HFFc6 (cell line): ENCODE measurements at places on chromosomes 4 and X. TPM values are rescaled to one million over a fixed set of nuclear protein-coding genes. Genes with fewer than 3 reads are reported as not detected.

GRCh38 chr4:64200001-64200555, 209.2 kb downstream of the TECRL start:
- no peaks in the 10 kb centered on the region for H3K36me3 ChIP-seq
- DNase-seq: no peak
- H3K4me1 ChIP-seq: no peaks in the 10 kb centered on the region

DNA sequence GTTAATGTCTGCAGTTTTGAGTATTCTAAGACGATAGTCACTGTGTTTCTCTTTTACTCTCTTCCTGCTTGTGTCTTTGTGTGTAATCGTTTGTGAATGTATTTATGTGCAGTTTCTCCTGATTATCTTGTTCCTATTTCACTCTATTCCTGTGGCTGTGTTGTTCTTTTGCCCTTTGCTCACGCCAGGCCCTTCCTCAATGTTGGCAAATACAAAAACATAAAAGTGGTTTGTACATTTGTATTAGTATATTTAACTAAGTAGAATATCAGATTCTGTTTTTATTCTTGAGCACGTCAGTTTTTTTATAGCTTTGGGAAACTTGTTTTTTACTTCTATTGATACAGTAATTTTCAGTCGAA, 107.6 kb upstream of the BMPR1B start:
- no peak for DNase-seq
- no peaks in the 10 kb centered on the region; the same call in 1 of the 2 replicates for H3K27me3 ChIP-seq
- H3K4me1 ChIP-seq: peaks cover 57% of the 10 kb centered on the region
- peak overlapping the region; percentile 15; the same call in 1 of the 2 replicates for H3K27ac ChIP-seq
- H3K4me3 ChIP-seq: no peak overlapping the region

GRCh38 chr4:123816462-123816861, 419.9 kb downstream of the SPRY1 start:
- H3K27ac ChIP-seq: no peak overlapping the region
- H3K27me3 ChIP-seq: peaks cover 1% of the 10 kb centered on the region; the same call in 1 of the 2 replicates
- H3K36me3 ChIP-seq: 0 out of 2 replicates have a peak, but pooled peaks cover 3% of the 10 kb centered on the region
- DNase-seq: no peak
- H3K4me3 ChIP-seq: no peak overlapping the region

DNA sequence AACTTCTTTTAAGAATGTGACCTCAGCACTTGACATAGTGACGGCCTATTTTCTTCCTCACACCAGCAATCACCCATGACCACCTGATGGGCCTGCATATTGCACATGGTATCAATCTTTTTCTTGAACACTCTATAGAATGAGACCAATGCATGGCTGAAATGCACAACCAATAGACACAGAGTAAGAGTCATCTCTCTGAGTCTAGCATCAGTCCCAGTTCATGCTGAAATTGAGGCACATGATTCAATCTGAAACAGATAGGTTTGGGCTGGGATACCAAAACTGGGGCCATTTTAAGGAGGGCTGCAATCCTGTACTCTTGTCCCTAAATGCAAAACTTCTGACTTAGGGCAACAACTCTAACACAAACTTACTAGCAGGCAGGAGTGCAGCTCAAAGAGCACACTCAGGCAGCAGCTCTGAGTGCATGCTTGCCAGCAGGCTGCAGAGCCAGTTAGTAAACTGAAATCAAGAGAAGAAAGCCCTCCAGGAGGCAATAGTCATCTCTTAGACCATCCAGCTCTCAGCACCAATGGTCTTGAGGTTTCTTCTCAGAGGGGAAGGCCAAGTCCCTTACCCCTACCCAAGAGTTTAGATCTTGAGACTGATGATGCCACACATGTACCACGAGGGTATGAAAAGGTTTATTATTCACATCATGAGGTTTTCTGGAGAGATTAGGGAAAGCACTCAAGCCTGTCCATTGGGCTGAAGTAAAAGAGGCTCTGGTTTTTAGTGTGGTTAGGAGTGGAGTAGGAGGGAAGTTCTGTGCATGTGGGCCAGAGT, 24.7 kb upstream of the GPR101 start:
- H3K4me1 ChIP-seq: no peaks in the 10 kb centered on the region
- DNase-seq: no peak
- no peaks in the 10 kb centered on the region for H3K36me3 ChIP-seq
- no peak overlapping the region for H3K4me3 ChIP-seq
- H3K27ac ChIP-seq: no peak overlapping the region
- peaks cover 5% of the 10 kb centered on the region for H3K27me3 ChIP-seq

GRCh38 chr4:100816436-100817045, 298.7 kb upstream of the EMCN start:
- H3K27me3 ChIP-seq: no peaks in the 10 kb centered on the region
- H3K27ac ChIP-seq: no peak overlapping the region
- DNase-seq: peak; percentile 35
- H3K4me1 ChIP-seq: peaks cover 16% of the 10 kb centered on the region; the same call in 1 of the 2 replicates
- H3K36me3 ChIP-seq: no peaks in the 10 kb centered on the region

- DNase-seq: peak; percentile 0
- H3K27ac ChIP-seq: no peak overlapping the region
- H3K4me3 ChIP-seq: no peak overlapping the region
- H3K4me1 ChIP-seq: no peaks in the 10 kb centered on the region
- H3K36me3 ChIP-seq: no peaks in the 10 kb centered on the region
These were observed 146.2 kb upstream of the TLL1 start for GRCh38 chr4:165726831-165727230.

DNA sequence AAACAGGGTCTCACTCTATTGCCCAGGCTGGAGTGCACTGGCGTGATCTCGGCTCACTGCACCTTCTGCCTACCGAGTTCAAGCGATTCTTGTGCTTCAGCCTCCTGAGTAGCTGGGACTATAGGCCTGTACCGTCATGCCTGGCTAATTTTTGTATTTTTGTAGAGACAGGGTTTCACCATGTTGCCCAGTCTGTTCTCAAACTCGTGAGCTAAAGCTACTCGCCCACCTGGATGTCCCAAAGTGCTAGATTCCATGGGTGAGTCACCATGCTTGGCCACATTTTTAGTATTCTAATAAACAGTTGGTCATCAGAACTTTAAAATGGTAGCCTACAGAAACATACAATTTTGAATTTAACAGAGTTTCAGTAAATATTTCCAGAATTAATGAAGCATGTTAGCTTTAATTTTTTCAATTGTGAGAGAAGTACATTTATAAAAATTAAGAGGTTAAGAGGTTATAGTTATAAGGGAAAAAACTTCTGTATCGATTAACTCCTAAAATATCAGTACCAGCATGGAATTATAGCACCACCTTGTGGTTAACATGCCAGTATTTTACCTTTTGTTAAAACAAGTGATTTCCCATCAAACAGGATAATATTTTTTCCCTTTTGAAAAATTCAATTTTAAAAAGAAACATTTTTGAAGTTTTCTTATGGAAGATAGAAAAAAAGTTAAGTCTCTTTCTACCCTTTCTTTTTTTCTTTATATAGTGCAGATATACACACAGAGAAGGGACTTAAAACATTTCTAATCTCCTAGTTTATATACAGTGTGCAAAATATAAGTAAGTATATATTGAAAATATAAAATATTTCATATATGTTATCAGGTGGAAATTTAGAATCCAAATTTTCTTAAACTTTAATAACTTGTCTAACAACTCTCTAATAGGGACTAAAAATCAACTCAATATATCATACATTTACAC, 35.4 kb downstream of the CEP44 start:
- H3K27me3 ChIP-seq: no peaks in the 10 kb centered on the region; the same call in 1 of the 2 replicates
- DNase-seq: peak; percentile 35
- H3K4me1 ChIP-seq: peaks cover 32% of the 10 kb centered on the region

GRCh38 chrX:40147126-40147952, 49.6 kb upstream of the BCOR start:
- peak overlapping the region; percentile 11; the same call in 1 of the 2 replicates for H3K4me3 ChIP-seq
- H3K27ac ChIP-seq: no peak overlapping the region
- peaks cover 7% of the 10 kb centered on the region; the same call in 1 of the 2 replicates for H3K4me1 ChIP-seq
- no peak for DNase-seq
- H3K36me3 ChIP-seq: no peaks in the 10 kb centered on the region

GRCh38 chrX:113473418-113473817, 632.8 kb upstream of the AMOT start:
- no peak overlapping the region for H3K4me3 ChIP-seq
- H3K36me3 ChIP-seq: no peaks in the 10 kb centered on the region
- no peak overlapping the region for H3K27ac ChIP-seq
- no peak for DNase-seq

DNA sequence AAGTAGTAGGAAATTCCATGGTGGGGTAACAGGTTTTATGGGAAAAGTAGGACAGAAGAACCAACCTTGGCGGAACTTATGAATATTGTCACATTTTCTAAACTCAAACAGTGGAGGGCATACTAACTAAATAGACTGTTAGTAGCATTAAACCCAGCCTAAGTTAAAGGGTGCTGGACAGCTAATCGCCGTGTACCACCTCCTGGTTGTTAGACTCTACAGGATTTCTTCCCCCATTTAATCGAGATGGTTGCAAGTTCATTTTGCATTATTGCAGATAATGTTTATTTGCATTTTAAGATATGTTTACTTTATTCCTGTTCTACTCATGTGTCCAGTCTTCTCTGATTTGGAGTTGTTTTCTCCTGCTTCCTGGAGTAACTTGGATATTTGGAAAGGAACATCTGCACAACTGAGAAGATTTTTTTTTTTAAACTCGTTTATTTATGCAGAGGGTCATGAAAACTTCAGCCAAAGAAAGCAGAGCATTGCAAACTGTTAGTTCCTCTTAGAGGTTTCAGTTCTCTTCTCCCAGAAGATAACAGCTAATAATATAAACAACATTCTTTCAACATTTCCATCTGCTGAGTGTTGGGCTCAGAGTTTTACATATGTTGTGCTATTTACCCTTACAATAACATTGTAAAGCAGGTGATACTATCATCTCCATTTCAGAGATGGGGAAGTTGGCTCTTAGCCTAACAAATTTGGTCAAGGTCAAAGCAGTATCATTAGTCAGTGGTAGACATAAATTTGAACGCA, 51.5 kb upstream of the TBC1D9 start:
- H3K36me3 ChIP-seq: no peaks in the 10 kb centered on the region; the same call in 1 of the 2 replicates
- peaks cover 8% of the 10 kb centered on the region for H3K4me1 ChIP-seq
- H3K4me3 ChIP-seq: no peak overlapping the region
- H3K27ac ChIP-seq: no peak overlapping the region

Gene PLAC1
- not detected in 3 replicates for total RNA-seq

Gene PRPS1
- 74.3 and 79.8 TPM in 2 replicates for total RNA-seq
